ENCODE measurements at places on chromosomes 6 and 20.

DNA sequence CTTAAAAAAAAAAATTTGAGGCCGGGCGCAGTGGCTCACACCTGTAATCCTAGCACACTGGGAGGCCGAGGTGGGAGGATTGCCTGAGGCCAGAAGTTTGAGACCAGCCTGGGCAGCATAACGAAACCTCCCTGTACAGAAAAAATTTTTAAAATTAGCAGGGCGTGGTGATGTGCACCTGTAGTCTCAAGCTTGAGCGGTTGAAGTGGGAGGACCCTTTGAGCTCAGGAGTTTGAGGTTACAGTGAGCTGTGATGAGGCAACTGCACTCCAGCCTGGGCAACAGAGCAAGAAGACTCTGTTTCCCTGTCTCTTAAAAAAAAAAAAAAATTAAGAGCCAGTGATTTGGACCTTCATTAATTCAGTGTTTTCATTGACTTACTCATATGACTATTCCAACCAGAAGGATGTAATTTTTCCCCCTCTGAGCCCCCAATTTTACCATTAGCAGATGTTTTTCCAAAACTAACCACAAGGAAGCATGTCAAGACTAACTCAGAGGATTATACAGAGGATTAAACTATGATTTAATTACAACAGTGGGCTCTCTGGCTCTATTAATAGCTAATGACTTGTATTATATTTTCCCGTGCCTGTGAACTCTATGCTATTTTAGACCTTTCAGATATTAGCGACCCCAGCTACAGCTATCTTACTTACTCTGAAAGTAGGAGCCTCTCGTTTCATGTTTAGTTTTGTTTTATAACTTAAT lies 75.1 kb downstream of the ARID1B start:
- DNase-seq, result no peak

DNA sequence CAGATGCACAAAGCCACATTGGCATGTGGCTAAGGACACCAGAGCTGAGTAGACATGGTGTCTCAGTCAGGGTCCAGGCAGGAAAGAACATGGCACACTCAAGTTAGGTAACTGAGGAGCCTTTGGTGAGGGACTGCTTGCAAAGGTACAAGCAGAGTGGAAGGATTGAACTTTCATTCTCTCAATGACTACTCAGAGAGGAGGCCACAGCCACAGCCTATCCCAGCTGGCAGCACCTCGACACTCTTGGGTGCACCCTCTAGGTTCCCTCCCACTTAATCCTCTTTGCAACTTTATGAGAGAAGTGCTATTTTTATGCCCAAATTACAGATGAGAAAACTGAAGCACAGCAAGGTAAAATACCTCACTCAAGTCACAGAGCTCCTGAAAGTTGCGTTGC lies 73.4 kb downstream of the ISM1 start:
- no peak for DNase-seq

- no peak for DNase-seq
These were observed 49.7 kb downstream of the THEMIS start for GRCh38 chr6:127851197-127851596.

DNA sequence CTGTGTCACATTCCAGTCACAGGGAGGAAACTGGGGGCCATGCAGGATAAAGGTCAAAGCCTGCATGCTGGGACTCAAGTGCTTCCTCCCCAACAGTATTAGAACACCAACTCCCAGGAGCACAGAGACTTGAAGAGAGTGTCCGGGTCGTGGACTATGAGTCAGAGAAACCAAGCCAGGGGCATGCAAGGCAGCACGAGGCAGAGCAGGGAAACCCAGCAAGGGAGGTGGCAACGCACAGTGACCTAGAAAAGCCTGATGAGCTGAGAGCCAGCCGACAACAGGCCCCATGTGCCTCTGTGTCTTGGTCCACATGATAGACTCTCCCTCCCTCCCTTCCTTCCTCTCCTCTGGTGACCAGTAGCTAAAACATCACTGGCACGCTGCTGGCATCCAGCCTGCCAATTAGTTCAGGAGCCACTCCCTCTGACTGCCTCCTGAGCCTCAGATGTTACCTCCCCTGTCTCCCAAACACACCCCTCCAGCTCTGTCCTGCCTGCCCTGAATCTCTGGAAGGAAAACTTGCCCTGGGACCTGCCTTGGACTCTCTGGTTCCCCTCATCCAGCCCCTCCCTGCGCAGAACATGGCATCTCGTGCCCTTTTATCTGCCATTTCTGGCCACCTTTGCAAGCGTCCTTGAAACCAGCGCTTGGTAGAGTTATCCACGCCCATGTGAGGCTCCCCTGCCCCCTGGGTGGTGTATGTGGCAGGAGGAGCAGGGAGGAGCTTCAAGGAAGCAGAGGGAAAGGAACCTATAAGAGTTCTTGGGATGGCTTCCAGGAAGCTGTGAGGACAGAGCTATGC lies 16.2 kb upstream of the RNF39 start:
- DNase-seq, result peak; percentile 81

- DNase-seq, result no peak
These were observed 13.2 kb downstream of the QKI start for GRCh38 chr6:163427498-163428254.

DNA sequence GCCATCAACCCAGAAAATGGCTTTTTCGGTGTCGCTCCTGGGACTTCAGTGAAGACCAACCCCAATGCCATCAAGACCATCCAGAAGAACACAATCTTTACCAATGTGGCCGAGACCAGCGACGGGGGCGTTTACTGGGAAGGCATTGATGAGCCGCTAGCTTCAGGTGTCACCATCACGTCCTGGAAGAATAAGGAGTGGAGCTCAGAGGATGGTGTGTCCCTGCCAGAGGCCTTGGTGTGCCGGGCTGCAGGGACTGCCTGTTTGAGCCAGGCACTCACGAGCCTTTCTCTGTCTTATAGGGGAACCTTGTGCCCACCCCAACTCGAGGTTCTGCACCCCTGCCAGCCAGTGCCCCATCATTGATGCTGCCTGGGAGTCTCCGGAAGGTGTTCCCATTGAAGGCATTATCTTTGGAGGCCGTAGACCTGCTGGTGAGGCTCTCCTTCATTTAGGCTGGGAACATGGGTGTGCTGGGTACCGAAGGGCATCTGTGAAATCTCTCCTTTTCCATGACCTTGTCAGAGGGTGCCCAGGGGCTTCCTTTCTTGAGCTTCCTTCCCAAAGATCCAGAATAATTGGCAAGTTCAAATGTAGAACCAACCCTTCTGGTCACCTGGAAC lies 3.4 kb downstream of the PCK1 start:
- DNase-seq, result no peak

DNA sequence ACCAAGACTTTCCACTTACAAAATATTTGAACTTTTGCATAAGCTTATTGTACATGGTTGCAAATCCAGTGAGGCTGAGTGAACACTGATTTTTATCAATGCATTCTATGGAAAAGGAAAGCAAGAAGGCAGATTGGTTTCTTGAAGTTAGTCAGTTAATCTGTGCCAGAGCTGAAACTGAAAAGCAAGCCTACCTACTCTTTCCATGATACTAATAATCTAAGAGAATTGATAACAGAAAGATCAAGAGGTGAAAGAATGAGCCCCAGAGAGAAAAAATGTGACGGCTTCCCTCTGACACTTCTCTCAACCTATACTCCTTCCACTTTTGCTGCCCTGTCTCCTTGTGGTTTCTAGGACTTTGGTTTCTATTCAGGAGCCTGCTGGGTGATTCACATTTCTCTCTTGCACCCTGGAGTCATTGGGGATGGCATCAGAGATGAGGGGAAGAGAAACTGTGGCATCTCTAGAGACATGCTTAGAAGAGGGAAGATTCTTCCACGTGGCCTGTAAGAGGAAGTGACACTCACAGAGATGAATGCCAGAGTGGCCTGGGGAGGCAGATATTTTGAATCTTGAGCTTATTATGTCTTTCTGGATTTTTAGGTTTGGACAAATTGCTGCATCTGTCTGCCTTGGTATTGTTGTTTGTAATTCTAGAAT lies 158.6 kb upstream of the RIMS1 start:
- no peak for DNase-seq

DNA sequence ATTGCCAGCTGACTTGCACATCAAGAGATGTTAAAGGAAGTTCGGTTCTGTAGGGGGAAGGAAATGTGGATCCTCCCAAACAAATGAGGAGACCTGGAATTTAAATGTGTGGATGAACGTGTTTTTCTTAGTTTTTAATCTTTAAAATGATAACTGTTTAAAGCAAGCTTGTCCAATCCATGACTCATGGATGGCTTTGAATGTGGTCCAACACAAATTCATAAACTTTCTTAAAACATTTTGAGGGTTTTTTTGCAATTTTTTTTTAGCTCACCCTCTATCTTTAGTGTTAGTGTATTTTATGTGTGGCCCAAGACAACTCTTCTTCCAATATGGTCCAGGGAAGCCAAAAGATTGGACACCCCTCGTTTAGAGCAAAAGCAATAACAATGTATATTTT lies 12.6 kb downstream of the TUBB2B start:
- no peak for DNase-seq

GRCh38 chr20:11555510-11555909 lies 362.2 kb upstream of the BTBD3 start:
- DNase-seq, result no peak

DNA sequence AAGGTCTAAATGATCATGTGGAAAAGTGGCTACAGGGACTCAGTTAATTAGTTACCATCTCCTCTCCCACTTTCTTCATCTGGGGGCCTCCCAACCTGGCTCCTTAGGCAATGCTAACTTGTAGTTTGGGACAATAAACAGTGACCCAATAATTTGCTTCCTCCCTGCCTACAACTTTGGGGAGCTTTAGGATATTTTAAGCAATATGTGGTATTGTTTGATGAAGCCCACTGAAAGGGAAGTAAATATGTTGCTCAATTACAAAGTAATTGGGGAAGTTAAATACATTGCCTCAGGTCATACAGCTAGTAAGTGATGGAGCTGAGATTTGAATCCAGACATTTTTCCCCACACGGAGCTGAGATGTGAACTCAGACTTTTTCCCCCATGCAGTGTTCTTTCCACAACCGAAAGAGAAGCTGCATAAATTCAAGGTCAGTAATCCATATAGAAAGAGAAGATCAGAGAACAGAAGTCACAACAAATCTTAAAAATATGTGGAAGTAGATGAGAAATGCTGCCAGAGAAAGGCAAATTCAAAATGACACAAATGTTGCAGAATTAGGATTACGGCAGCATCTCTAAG lies 26.6 kb downstream of the ZHX3 start:
- DNase-seq, result no peak

GRCh38 chr6:37319856-37320480 lies 33.8 kb upstream of the RNF8 start:
- DNase-seq, result no peak

GRCh38 chr20:37479266-37479665 lies 41.8 kb upstream of the NNAT start:
- DNase-seq, result no peak

GRCh38 chr20:10297684-10298240 lies 79.1 kb downstream of the SNAP25 start:
- no peak for DNase-seq

- no peak for DNase-seq
These were observed 604.7 kb upstream of the CITED2 start for GRCh38 chr6:139979021-139979725.

GRCh38 chr20:56409521-56409920 lies 2.5 kb upstream of the CASS4 start:
- DNase-seq, result no peak

DNA sequence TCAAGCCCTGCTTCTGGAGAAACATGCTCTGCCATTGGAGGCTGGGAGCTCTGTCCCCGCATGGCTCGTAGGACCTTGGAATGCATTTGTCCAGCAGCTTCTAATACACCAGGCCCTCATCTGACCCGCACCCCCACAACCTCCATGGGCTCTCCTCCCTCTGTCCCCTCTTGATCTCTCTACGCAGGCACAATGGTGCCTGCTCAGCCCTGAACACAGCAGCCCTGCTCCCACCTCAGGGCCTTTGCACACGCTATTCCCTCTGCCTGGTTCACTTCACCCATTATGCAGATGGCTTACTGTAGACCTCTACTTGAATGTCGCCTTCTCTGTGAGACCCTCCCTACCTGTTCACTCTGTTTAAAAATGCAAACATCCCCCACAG lies 27.0 kb upstream of the PTGIS start:
- no peak for DNase-seq

DNA sequence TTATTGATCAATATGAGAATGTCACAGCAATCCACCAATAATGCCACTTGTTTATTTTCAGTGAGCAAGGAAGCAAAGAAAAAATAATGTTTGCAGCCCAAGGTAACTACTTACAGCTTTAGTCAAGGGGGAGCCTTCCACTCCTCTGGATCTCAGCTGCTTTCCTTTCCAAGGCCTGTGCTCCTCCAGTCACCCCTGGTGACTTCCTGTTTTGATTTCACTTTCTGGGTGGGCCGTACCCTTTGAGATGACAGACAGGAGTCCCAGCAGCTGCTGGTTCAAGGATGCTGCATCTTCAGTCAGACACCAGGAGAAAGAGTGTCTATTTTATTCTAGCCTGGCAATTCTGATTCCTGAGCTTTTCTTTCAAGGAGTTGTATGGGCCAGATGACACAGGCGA lies 5.6 kb upstream of the VNN2 start:
- DNase-seq, result peak; percentile 27

GRCh38 chr6:23456396-23456795 lies 669.6 kb upstream of the NRSN1 start:
- no peak for DNase-seq

DNA sequence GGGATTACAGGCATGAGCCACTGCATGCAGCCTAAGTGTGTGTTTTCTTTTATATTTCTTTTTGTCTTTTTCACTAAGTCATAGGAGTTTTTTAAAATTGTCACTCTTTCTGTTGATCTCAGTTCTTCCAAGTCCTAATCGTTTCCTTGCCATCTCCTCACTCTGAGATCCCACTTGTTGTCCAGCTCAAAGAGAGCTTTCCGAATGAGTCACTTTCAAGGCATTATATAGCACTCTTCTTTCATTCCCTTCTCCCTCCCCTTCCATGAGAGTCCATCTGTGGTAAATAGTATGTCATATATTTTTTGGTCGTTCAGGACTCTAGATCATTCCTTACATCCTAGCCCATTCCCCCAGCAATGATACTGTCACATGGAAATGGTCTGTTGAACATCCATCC lies 4.3 kb downstream of the VAPB start:
- no peak for DNase-seq

GRCh38 chr20:32508775-32509119 lies 76.4 kb downstream of the NOL4L start:
- DNase-seq, result peak; percentile 3

- DNase-seq, result no peak
These were observed 662.6 kb downstream of the RFPL4B start for GRCh38 chr6:113009682-113010081.

DNA sequence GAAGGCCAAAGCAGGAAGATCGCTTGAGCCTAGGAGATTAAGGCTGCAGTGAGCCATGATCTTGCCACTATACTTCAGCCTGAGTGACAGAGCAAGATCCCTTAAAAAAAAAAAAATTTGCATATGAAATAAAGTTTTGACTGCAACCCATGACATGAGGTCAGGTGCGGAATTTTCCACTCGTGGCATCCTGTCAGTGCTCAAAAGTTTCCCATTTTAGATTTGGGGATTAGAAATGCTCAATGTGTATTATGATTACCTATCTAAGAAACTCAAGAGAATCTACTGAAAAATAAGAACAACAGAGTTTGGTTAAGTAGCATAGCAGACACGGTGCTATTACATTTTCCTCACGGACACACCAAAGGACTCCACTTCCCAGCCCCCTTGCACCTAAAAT lies 11.7 kb downstream of the SLC23A2 start:
- DNase-seq, result no peak

All from mucosa of descending colon (tissue), 3 donors.